ENCODE measurements at places on chromosomes 16 and 17. TPM values are rescaled to one million over a fixed set of nuclear protein-coding genes. Genes with fewer than 3 reads are reported as not detected.

Gene GAS2L2
- total RNA-seq, result 0.07 TPM

Gene HSPB9
- 0.29 TPM for total RNA-seq

Gene TUBG2
- 15.3 TPM for total RNA-seq

Gene CCDC154
- not detected for total RNA-seq

Gene CLUH
- 39.1 TPM for total RNA-seq

Gene TMEM220
- not detected for total RNA-seq

Gene ZMYND15
- not detected for total RNA-seq

- DNase-seq, result no peak
Observed at GRCh38 chr17:14308965-14309879, 8.3 kb downstream of the HS3ST3B1 start.

DNA sequence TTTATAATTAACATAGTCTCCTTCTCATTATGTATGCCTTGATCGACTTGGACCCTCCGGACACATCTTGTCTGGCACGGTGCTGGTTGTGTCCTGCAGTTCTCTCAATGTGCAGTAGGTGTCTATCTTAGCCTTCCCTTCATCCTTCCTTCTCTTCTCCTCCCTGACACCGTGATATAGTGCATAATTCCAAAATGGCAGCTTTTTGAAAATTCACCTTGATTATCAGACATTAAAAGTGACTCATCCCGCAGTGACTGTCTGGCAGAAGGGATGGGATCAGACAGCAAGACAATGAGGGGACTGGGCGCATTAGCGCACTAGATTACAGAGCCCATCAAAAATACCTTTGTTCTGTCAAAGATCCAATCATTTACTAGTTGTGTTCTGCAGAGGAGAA is 70.0 kb upstream of the PMFBP1 start:
- DNase-seq, result peak; percentile 54

DNA sequence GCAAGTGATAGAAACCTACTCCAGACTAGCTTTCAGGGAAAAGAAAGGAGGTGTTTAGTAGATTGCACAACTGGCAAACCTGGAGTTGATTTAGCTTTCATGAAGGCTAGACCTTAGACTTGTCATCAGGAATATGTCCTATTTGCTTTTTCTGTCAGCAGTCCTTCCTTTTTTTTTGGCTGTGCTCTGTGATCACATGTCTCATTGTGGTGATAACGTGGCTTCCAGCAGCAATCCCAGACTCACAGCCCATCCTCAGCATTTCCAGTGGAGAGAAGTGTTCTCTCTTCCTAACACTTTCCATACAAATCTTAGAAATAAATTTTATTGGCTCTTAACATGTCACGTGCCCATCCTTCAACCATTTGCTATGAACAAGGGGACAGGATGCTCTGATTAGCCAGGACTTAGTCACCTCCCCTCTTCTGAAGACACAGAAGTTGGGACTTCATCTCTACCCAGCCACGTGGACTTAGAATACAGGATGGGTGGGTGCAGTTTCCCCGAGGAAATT is 74.7 kb downstream of the CDH13 start:
- DNase-seq, result peak; percentile 51

- no peak for DNase-seq
Observed at GRCh38 chr16:85683363-85683762, 5.4 kb downstream of the GINS2 start.

DNA sequence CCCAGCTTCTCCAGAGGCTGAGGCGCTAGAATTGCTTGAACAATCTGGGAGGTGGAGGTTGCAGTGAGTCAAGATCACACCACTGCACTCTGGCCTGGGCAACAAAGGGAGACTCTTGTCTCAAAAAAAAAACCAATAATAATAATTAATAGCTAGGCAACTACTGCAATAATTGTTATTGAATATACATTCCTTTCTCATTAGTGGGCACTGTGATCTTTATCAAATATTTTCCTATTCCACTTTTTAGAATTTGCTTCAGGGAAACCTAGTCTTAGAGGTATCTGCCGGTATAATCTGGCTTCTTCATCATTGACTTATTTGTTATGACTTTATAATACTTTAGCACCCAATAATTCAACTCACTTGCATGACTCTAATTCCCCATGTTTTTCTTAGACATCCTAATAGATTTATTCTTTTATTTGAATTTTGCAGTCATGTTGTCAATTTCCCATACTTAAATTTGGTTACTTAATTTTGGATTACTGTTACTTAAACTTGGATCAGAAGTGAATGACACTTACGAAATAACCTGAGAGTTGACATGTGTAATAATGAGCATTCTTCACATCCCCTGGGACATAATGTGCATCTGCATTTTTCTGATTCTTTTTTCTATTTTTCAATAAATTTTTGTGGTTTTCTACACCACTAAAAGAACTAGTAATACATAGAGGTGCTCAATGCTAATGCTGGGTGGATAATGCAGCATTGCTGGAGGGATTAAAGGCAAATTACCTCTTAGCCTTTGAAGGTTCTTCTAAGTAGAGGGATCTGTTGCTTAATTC is 25.0 kb upstream of the KCNJ16 start:
- DNase-seq, result no peak

GRCh38 chr16:58088091-58088490 is 41.1 kb downstream of the CFAP20 start:
- DNase-seq, result no peak

DNA sequence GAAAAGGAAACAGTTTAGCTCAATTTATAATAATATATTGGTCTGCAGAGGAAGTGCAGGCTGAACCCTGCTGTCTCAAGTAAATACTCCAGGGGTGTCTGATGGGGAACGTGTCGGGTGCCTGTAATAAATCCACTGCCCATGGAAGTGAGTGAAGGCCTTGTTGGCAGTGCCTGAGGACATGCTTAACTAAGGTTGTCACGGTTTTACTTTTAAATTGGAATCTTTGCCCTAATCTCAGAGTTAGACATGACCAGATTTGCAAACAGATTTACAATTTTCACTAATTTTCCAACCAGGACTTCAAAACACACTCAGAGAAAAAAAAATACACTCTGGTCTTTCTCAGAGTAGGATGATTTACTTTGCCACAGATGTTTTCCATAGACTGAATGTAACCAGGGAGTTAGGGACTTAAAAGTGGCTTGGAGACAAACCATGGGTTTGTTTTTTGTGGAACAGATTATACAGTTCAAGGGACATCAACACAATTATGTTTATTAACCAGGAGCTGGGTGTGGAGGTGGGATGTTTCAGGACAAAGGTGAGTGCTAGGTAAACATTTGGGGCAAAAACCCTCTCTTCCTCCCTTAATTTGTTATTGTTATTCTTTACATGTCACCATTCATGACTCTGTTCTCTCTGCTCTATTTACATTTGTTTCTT is 144.5 kb downstream of the FTO start:
- no peak for DNase-seq

- DNase-seq, result peak; percentile 51
Observed at GRCh38 chr16:67021321-67021720, 7.6 kb upstream of the CBFB start.

DNA sequence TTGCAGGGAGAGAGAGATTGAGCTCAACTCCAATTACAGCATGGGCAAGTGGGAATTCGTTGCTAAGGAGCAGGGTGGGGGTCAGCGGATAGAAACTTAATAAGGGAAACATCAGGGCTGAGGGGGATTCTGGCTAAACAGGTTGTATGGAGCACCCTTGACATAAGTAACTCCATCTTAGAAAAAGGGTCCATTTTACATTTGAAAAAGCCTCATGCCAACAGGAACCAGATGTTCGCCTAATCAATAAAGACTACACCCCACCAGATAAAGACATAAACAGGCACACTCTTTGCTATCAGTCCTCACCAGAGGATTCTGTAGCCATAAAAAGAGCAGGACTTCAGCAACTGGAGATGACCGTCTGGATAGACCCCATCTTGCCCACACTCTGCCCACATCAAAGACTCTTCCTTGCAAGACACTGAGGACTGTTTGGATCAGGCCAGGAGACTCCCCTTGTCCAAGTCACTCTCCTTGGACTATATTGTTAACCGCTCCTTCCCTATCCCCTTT is 1.6 kb upstream of the LRRC75A start:
- DNase-seq, result no peak

DNA sequence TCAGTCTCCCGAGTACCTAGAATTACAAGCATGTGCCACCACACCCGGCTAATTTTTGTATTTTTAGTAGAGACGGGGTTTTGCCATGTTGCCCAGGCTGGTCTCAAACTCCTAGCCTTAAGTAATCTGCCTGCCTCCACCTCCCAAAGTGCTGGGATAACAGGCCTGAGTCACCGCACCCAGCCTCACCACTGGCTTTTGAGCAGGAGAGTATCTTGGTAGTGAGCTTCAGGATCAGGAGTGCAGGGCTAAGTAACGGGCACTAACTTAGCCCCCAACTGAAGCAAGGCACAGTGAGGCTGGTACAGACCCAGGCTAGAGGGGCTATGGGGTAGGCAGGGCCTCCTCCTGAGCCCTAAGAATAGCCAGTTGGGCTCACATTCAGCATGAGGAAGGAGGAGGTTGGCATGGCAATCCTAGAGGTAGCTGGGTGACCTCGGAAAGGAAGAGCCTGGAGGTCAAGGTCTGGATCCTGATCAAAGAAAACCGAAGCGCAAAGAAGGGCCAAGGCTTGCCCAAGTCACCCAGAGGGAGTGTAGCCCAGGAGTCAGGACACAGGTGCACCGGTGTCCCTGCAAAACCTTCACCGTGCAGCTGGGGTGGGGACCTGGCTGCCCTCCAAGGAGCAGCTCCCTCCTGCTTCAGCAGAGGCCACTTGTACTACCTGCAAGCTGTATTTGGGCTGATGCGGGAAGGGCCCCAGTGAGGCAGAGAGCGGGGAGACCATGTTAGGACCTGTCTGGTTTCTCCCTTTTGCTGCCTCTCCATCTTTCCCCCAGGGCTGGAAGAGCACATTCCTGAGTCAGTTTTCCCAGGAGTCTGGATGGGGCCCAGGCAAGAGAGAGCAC is 1.3 kb upstream of the ADGRG5 start:
- no peak for DNase-seq

GRCh38 chr16:10637337-10638037 is 57.1 kb upstream of the EMP2 start:
- no peak for DNase-seq

DNA sequence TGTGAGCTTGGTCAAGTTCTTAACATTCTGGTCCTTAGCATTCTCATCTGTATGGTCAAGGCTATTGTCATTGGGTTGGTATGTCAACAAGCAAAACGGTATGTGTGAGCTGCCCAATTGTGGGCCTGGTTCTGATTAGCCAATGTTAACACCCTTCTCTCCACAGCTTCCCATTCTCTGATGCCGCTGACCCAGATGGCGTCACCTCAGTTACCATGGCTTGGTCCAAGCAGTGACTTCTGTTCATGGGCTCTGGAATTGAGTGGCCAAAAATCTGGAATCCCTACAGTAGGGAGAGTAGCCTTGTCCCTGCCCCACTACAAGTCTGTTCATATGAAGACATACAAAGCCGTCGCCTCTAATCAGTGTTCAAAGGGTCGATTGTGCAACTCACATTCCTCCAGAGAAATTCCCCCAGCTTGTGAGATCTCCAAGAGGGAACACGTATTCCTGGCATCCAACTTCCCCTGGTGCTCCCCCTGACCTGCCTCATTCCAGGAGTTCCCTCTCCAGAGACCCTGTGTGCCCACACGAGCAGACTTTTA is 15.8 kb downstream of the TMEM98 start:
- no peak for DNase-seq

DNA sequence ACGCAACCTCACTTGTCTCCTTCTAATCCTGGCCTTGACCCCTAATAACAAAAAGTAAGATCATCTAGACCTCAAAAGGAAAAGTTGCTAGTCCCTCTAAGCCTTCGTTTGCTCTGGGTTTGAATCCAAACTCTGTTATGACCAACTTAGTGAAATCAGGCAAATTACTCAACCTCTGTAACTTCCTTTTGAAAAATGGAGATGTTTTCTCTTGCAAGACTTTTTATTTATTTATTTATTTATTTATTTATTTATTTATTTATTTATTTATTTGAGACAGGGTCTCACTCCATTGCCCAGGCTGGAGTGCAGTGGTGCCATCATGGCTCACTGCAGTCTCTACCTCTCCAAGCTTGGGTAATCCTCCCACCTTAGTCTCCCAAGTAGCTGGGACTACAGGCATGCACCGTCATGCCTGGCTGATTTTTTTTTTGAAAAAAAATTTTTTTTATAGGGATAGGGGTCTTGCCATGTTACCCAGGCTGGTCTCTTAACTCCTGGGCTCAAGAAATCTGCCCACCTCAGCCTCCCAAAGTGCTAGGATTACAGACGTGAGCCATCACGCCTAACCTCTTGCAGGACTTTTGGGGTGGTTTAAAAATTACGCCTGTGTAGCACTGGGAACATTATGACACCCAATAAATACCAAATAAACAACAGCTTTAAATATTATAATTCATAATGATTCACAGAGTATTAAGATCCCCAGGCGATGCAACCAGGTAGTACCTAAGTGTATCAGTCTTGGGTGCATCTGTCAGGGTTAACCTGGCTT is 63.4 kb downstream of the PITPNC1 start:
- DNase-seq, result no peak

GRCh38 chr17:8224891-8225812 is 14.8 kb upstream of the AURKB start:
- DNase-seq, result no peak

- DNase-seq, result peak; percentile 78
Observed at GRCh38 chr16:22369221-22369811, 5.1 kb downstream of the CDR2 start.

- no peak for DNase-seq
Observed at GRCh38 chr16:14101415-14101814, 30.3 kb downstream of the MRTFB start.

DNA sequence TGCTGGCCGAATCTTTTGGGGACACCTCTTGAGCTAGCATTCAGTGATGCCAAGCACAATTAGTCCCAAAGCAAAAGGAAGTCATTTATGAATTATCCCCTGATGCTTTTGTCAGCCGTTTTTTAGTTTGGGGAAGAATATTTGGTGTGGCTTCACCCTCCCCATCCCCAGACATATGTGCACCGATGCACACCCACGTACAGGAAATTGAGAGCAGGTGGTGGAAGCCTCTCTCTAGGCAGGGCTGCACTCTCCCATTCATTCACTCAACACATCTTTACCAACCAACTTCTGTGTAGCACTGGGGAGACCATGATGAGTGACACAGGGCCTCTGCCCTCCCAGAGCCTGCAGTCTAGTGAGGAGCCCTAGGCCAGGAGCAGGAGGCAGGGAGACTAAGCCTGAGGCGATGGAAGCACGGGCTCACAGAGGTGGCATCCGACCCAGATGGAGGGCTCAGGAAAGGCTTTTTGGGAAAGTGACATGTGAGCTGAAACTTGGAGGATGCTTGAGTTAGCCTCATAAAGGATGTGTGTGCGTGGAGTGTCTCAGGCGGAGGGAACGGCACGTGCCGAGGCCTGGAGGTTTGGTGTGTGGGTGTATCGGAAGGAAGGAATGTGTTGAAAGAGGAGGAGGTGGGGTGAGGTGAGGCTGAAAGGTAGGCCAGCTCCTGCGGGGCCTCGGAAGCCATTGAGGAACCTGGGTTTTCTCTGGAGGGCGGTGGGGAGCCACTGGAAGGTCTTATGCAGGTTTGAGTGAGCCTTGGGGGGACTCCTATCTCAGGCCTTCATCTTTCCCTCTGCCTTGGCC is 43.8 kb downstream of the PSME3IP1 start:
- no peak for DNase-seq

DNA sequence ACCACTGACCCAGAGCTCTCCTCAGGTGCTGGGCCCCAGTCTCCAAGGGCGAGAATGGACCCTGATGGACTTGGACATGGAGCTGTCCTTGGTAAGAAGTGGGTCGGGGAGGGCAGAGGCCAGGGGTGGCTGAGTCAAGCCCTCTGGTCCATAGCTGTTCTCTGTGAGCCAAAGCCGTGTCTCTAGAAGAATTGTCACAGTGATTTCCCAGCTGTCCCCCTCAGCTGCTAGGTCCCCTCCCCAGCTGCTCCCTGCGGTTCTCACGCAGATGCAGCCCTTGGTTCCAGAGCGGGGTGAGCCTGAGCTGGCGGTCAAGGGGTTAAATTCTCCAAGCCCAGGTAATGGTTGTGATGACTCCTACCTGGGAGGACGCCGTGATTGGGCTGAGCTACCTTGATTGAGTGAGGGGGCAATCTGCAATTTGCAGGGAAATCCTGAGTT is 1.3 kb upstream of the NOL3 start:
- no peak for DNase-seq
